ENCODE measurements at places on chromosomes 7 and 10.

- peak; percentile 79 for DNase-seq
Measured at GRCh38 chr10:90930070-90930837, 9.4 kb upstream of the ANKRD1 start.

DNA sequence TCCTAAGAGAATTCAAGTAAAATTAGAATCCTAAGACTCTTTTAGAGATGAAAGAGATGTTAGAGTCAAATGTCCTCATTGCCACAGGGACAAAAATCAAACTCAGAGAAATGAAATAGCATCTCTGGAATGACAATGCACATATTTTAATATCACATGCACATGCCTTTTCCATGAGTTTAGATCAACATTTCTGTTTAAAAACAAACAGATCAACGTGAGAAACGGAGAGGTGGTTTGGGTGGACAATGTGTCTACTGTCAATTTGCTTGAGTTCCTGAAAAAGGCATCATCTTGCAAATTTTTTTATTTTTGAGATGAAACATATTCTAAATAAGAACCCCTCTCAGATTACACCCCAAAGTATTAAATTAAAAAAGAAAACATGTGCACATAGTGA is 130.0 kb downstream of the CHRM2 start:
- no peak for DNase-seq

GRCh38 chr10:85003083-85003482 is 674.7 kb downstream of the CCSER2 start:
- DNase-seq = no peak

DNA sequence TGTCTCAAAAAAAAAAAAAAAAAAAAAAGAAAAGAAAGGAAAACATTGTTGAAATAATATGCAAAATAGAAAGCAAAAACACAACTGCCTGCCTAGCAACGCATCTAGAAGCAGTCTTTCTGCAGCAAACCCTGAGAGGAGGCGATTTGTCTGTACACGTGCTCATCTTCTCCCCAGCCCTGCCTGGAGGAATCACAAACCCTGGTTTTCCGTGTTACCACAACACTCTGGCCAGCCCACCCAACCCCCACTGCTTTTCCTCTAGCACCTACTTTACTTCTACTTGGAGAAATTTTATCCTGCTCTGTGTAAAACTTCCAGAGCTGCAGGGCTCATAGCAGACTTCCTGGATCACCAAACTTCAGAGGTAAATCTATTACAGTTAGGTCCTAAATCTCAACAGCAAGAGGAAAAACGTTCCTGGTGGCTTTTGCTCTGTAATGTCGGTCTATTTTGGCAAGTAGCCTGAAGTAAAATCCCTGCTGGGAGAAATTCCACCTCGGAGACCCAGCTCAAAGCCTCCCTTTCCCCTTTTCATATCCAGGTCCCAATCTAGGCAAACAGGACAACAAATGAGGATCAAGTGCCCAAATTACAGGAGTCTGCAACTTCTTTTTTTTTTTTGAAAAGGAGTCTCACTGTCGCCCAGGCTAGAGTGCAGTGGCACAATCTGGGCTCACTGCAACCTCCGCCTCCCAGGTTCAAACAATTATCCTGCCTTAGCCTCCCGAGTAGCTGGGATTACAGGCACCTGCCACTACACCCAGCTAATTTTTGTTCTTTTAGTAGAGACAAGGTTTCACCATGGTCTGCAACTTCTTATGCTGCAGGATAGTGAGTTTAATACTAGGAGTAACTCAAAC is 91.6 kb downstream of the DNMBP start:
- DNase-seq = no peak

DNA sequence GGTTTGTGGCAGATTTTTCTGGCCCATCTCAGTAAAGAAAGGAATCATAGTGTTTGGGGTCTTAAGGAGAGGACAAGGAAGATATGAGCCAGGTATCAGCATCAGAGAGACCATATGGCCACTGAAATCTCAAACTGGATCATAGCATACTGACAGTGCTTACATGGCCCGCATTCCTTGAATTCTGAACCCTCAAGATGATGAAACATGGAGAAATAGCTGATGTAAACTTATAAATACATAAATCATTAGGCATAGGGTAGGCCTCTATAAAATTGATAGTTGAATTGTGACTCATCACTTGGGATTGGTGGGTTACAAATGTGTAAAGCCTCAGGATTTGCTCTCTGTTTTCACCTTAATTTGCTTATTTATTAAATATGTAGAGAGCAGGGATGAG is 688.5 kb downstream of the CNTNAP2 start:
- no peak for DNase-seq

GRCh38 chr7:16044645-16045044 is 358.2 kb upstream of the MEOX2 start:
- no peak for DNase-seq

- no peak for DNase-seq
Measured at GRCh38 chr7:25863729-25864110, 288.3 kb upstream of the NFE2L3 start.

GRCh38 chr7:13411151-13411550 is 578.3 kb downstream of the ETV1 start:
- DNase-seq = no peak

GRCh38 chr7:103396471-103396870 is 49.0 kb downstream of the PSMC2 start:
- no peak for DNase-seq

DNA sequence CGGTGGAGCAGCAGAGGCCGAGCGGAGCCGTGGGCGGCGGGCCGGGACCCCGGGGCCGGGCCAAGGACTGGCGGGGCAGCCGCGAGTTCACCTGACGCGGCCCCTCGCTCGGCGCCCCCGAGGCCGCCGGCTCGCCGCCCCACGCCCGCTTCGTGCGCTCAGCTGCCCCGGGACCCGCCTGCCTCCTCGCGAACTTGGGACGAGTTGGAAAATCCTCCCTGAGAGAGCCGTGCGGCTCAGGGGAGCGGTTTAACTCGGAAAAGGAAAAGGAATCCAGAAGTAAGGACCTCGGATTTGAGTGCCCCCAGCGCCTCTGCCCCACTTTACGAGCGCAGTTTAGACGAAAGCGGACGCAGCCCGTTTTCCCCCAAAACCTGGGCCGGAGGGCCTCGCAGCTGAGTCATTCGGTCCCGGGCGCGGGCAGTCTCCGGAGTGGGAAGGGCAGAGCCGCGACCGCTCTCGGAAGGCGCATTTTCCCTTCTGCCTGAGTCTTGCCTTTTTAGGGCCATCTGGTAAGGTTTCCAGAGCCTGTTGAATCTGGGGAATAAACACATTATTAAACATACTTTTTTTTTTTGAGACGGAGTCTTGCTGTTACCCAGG is 744 bp downstream of the CREM start:
- DNase-seq = no peak

DNA sequence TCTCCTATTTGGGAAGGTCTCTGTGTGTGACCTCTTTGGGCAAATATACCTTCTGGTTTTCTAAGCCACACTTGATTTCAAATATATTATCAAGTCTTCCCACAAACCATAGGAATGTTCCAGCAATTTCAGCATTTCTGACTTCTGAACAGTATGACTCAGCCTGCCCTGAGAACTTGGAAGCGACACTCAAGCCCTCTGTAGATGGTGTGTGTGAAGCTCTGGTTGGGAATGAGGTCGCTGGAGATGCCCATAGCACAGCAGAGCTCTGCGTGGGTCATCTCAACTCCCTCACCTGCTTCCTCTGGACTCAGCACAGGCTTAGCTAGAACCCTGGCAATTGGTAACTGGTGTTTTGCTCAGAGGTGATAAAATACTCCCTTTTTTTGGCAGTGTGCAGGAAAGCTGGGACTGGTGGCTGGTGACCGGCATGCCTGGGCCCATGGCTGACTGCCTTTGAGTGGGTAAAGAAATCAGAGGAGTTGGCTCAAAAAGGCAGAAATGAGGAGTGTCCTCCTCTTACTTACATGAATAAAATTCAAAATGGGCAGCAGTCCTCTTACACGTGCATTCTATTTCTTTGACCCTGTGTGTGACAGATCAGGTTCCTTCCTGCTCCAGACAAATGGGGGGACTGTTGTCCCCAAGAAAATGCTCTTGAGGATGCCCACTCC is 87.5 kb upstream of the NRP1 start:
- peak; percentile 77 for DNase-seq

- no peak for DNase-seq
Measured at GRCh38 chr7:18345641-18346234, 149.8 kb upstream of the HDAC9 start.

DNA sequence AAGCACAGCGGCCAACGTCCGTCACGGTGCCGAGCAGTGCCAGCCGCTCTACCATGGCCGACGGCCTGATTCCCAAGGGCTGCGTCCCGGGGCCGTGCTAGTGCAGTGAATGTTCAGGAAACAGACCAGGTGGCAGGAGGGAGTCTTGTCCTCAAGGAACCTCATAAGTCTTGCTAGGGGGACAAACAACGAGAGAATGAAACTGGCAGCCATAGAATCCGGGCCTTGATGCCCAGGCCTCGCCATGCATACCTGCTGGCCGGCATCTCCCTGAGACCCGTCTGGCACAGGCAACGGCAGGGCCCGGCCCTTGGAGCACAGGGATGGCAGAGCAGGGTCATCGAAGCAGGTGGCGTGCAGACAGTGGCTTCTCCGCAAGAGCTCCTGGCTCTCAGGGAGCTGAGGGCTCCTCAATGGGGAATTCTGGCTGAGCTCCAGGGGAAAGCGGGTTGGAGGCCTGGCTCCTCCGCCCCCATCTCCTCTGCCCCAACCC is 58.8 kb downstream of the DIP2C start:
- no peak for DNase-seq

DNA sequence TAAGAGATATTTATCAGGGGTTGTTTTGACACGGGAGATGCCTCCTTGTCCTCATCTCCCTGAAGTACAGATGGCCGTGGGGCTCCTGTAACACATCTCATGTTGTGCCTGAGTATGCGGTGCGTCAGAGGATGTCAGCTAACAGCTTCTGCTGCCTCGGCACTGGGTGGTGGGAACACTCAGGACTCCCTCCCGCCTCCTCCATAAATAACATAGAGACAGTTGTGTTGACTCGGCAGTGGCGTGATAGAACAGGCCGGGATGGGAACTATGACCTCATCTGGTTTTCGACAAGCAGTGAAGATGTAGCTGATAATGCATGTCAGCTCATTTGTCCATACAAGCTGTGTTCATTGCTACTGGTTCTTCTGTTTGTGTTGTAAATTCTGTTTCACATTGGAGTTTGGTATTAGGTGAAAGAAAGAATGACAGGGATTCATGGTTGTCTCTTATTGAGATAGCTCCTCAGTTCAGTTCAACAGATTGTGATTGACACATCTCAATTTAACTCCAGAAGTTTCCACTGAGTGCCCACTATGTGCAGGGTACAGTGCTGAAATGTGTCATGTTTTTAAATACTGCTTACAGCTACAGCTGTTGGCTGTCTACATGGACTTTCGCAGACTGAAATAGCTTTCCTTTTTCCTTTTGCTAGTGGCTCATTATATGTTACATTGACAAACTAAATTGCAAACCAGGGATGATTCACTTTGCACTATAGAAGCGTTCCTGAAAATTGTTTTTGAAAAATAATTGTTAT is 87.4 kb downstream of the CHN2 start:
- no peak for DNase-seq

GRCh38 chr10:78278058-78278404 is 244.4 kb downstream of the RPS24 start:
- DNase-seq = no peak

DNA sequence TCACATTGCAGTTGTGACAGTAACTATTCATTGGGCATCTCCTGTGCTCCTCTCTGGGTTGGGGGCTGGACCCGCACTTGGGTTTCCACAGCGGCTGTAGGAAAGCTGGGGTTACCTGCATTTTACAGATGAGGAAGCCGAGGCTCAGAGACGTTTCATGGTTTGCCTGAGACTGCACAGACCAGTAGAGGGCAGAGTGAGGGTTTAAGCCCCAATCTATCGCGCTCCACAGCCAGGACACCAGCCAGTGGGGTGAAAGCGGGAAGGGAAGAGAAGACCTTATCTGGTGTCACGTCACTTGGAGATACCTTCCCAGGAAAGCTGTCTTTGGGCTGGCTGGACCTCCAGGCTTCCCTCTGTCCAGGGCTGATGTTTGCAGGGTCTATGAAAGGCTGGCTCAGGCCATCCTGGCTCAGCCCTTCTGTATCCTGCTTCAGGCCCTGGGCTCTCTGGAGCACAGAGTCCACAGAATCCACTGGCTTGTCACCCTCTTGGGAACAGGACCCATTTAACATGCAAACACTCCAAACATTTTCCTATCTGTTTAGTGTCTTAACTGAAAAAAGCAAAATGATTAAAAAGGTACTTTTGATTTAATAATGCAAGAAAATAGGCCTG is 167.7 kb downstream of the EMX2 start:
- DNase-seq = no peak

GRCh38 chr10:101054351-101054750 is 7.4 kb upstream of the KAZALD1 start:
- DNase-seq = no peak

GRCh38 chr7:122983261-122983660 is 12.2 kb downstream of the TAS2R16 start:
- no peak for DNase-seq

DNA sequence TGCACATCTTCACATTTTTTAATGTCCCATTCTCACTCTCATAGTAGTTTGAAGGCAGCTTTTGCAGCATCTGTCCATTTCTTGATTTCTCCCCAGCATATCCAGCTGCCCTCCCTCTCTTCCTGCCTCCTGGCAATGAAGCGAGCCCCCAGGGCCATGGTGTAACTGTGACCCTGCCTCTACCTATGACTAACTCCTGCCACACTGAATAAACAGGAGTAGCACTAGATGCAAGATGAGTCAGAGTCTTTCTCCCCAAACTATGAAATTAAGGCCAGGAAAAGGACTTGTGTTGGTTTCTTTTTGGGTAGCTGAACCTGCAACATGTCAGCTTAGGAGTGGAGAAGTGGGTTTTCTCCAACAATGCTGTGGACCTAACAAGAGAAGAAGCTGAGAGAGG is 329.0 kb downstream of the RNLS start:
- DNase-seq = no peak

GRCh38 chr7:48525736-48526732 is 354.8 kb downstream of the ABCA13 start:
- DNase-seq = no peak

DNA sequence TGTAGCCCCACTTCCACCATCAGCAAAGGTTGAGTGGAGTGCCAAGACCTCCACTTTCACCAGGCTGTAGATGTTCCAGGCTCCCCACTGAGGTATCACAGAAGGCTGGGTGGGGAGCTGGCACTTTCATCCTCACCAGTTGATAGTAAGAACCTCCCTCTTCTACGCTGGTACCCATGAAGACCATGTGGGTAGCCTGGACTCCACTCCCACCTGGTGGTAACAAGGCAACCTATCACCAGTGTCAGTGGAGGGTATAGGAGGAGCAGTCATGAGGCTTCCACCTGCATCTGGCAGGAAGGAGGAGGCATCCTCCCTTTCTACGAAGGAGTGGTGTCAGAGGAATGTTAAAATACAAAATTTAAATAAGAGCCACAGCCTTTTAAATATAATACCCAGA is 4.4 kb downstream of the SMIM30 start:
- DNase-seq = no peak

- DNase-seq = peak; percentile 80
Measured at GRCh38 chr10:31947144-31947926, 18.7 kb upstream of the ARHGAP12 start.
